Posterior vena cava (tissue), 2 donors: ENCODE measurements at places on chromosomes 11 and 22. TPM values are rescaled to one million over a fixed set of nuclear protein-coding genes. Genes with fewer than 3 reads are reported as not detected.

DNA sequence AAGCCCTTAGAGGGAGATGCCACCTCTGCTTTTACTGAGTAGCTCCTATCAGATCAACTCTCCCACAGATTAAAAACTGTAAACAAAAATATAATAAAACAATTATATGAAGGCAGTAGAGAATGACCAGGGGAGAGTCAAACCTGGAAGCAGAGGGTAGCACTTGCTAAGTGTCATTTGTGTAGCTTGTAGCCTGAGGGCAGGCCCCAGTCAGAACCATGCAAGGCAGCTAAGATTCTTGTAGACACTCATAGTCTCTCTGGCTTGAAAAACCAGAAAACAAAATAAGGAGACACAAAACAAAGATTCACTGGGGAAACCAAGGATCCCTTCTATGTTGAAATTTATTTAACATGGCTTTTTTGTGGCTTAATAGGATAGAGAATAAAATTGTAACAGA is 110.4 kb downstream of the WNT11 start:
- DNase-seq = no peak

- no peak for DNase-seq
Measured at GRCh38 chr11:130781931-130782330, 134.3 kb downstream of the SNX19 start.

GRCh38 chr11:114624455-114625207 is 29.0 kb upstream of the NXPE4 start:
- DNase-seq = no peak

TEX12 gene
- 0.95 TPM for total RNA-seq
